ENCODE measurements at places on chromosomes 16 and 17. TPM values are rescaled to one million over a fixed set of nuclear protein-coding genes. Genes with fewer than 3 reads are reported as not detected.

Gene SLC5A11
- not detected for total RNA-seq

Gene G6PC1
- not detected for total RNA-seq

Gene GPS1
- total RNA-seq, result 80.4 TPM

Gene CCDC137
- total RNA-seq, result 5.5 TPM

Gene C17orf50
- not detected for total RNA-seq

Gene SHISA9
- 0.09 TPM for total RNA-seq

Gene RHBDF1
- total RNA-seq, result 25.7 TPM

Gene PSME3IP1
- total RNA-seq, result 48.8 TPM

Gene GGT6
- not detected for total RNA-seq

Gene KIF2B
- not detected for total RNA-seq

Gene NPIPB6
- total RNA-seq, result not detected

Gene GAS2L2
- total RNA-seq, result not detected

Gene SREBF1
- total RNA-seq, result 16.7 TPM
